ENCODE measurements at places on chromosomes 2 and 18. TPM values are rescaled to one million over a fixed set of nuclear protein-coding genes. Genes with fewer than 3 reads are reported as not detected.

DNA sequence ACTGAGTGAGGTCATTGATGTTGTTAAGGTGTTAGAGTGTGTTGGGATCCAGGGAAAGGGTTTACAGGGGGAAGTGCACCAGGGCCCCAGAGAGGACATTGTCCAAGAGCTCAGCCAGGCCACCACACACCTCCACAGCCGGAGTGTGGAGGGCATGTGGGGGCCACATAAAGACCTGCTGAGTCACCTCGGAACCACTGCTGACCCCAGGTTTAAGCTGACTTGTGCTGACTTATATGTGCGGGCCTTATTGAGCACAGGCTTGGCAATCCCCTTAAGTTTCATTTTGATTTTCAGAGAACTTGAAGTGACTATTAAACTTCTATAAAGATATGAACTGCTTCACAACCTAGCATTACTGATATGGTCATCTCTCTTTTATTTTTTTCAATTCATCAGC, 166.2 kb upstream of the MAP3K20 start:
- DNase-seq, result no peak

DNA sequence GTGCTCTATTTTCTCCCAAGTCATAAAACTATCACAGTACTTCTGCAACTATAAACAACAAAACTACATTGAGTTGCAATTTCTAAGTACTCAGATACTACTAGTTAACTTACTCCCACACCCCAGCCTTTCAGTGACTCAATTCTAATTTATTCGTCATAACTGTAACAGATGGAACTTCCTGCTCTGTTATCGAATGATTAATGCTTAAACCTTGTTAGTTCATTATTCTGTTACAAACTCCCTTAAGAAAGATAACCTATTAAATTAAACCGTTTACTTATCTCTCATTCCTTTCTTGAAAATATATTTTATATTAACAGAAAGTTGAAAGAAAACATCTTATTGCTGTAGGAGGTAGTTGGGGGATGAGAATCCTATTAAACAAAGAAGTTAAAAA, 17.0 kb downstream of the TNFAIP6 start:
- DNase-seq, result no peak

DNA sequence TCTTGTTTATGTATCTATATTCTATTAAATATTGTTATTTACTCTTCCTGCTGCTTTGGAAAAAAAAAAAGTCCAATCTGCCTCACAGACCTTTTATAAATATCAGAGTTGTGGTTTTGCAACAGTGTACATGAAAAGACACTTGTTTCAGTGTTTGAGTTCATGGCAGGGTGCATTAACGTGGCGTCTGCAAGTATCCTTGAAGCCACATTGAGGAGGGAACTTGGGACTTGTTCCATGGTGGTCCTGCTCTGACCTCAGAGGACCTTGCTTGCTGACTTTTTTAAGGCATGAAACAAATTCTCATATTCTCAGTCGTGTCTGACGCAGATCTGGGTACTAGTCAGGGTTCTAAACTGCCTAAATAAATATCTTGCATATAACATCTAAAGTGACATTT, 55.1 kb downstream of the CRIM1 start:
- DNase-seq, result no peak

GRCh38 chr2:191783416-191783815, 63.5 kb downstream of the CAVIN2 start:
- DNase-seq, result no peak

The TDRD15 gene
- not detected for total RNA-seq

The NTSR2 gene
- not detected for total RNA-seq

The ANKRD30B gene
- total RNA-seq, result not detected
